Fibroblast of the conjunctiva (primary cell): ENCODE measurements at places on chromosomes 1 and 21.
A peak's percentile ranks its signal among the peaks of the same experiment; 100 is the strongest.

GRCh38 chr1:93253516-93253915, 73.0 kb downstream of the CCDC18 start:
- DNase-seq = no peak

DNA sequence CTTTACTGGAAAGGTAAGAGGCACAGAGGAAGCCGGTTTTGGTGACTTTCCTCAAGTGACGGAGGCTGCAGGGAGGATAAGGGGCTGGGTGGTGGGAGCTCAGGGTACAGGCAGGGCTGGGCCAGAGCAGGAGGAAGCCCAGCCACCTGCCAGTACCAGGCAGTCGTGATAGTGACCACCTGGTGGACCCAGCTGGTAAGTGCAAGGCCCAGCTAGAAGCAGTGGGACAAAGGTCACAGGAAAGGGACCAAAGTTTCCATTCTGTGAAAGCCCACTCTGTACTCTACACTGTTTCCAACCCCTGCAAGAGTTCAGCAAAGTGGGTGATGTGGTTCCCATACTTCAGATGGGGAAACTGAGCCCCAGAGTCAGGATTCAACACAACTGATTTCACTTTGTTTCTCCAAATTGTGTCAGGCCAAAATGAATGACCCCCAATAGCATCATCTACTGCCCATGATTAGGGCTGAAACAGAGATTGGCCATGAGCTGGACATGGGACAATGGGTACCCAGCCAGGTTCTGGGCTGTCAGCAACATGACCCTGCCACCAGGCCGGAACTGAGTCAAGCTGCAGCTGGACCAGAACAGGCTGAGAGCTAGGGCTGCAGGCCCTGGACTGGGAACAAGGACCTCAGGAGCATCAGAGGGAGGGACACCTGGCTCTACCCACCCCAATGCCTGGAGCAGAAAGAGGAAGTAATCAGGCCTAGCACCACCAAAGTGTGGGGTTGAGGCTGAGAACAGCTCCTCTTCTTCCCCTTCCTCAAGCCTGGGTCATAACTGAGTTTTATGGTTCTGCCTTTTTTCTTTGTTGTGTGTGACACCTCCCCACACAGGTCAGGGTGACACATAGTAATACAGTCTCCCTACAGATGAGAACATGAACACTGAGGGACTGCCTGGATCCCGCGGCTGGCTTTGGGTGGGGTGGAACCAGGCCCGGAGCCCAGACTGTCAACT, 50.2 kb downstream of the KCNN3 start:
- no peak for DNase-seq

DNA sequence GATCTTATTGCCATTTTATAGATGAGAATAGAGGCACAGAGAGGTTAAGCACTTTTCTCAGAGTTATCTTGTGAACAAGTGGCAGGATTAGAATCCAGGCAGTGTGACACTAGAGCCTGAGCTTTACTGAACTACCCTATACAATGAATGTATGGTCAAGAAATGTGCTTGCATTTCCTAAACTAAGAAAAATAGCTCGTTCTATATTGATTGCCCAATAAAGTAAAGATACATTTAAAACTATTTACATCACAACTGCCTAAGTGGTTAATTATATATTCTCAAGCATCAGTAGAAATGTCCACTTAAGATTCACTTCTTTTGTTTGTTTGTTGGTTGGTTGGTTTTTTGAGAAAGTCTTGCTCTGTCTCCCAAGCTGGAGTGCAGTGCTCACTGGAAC, 91.6 kb downstream of the ZFYVE9 start:
- DNase-seq = no peak

DNA sequence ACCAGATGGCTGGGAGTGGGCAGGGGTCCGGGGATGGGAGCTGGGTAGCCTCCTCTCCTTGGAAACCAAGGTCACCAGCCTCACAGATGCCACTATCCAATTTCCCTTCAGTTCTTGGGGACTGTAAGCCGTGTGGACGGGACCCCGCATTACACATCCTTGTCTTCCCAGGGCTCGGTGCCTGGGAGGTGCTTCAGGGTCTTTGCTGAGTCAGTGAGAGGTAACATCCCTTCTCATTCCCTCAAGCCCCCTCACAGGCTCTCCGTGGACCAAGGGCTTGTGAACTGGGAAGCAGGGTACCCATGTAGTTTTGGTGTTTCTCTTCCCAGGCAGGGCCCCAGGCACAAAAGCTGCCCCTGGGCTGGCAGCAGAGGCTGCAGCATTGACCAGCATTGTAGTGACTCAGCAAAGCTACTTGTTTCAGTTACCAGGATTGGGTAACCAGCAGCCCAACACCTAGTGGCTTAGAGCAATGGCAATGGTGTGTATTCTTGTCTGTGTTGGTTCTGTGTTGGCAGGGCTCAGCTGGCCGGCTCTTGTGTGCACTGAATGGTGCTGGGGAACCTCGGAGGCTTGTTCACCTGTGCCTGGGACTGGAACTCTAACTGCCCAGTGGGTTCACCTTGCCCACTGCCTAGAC, 24.6 kb upstream of the PCBP3 start:
- no peak for DNase-seq

GRCh38 chr1:21397813-21398188, 42.1 kb upstream of the NBPF3 start:
- DNase-seq = no peak

DNA sequence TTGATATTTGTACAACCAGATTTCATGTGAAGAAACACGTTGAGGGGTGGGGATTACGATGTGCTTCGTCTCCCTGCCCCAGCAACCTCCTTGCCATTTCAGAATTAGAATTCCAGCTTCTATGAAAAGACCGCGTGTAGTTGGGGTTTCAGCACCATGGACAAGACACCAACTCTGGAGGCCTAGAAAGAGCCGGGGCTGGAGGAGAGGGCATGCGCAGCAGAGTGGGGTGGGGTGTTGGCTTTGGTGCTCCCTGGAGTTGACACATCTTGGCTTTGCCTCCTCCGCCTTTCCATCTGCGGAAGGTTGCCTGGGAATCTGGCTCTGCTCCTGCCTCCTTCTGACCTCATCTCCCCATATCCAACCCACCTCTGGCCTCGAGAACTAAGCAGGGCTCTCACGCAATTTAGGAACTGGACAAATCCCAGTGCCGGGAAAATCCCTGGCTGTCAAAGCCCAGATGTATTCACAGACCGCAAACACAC, 11.8 kb downstream of the HTR6 start:
- peak; percentile 18 for DNase-seq

DNA sequence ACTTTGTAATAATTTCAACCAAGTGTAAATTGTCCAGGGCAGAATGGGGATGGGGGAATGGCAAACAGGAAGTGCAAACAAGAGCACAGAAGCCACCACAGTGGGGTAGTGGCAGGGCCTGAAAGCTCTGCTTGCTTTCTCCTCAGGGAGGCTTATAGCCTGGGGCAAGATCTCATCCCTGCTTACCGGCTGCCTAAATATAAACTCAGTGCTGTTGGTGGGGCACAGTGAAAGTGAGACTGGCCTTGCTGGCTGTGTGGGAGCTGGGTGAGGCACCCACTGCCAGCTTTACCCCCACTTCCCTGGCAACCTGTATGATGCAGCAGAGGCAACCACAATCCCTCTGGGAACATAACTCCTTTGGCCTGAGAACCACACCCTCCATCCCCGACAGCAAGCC, 15.2 kb downstream of the STYXL2 start:
- no peak for DNase-seq

DNA sequence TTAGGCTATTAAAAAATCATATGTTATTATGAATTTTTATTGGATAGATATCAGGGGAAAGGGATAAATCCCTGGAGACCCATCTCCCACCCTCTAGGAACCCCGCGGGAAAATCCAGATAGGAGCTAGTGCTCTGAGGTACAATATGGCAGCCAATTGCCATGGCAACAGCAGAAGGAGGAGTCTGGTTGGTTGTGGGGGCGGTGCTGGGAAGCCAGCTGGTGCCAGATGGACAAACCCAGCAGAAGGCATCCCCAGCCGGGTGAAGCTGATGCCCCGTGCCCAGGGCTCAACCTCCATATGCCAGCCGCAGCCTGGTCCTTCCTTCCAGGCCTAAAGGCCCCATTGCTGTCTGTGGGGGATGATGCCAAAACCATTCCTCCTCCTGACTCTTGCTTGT, 38.3 kb downstream of the RHBG start:
- no peak for DNase-seq

DNA sequence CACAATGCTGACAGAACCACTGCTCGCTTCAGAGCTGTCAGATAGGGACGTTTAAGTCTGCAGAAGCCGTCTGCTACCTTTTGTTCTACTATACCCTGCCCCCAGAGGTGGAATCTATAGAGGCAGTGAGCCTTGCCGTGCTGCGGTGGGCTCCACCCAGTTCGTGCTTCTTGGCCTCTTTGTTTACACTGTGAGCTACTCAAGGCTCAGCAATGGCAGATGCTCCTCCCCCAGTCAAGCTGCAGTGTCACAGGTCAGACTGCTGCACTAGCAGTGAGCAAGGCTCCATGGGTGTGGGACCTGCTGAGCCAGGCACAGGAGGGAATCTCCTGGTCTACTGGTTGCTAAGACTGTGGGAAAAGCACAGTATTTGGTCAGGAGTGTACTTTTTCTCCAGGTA, 47.1 kb downstream of the LEPR start:
- DNase-seq = no peak

DNA sequence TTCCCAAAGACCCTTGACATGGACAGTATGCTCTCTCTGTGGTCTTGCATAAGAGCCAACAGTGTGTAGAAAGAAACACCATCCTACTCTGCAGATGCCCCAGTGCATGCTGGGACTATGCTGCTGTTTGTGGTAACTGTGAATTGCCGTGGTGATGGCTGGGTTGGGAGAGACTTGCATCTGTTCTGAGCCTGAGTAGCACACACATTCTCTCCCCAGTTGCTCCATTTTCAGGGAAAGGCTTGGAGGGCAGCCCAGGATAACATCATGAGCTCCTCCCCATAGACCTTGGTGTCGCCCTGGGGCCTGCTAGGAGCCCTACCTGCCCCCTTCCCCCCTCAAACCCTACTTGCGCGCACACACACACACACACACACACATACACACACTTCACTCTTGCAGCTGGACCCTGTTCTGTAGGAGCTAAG, 120.9 kb upstream of the IPO9 start:
- no peak for DNase-seq

DNA sequence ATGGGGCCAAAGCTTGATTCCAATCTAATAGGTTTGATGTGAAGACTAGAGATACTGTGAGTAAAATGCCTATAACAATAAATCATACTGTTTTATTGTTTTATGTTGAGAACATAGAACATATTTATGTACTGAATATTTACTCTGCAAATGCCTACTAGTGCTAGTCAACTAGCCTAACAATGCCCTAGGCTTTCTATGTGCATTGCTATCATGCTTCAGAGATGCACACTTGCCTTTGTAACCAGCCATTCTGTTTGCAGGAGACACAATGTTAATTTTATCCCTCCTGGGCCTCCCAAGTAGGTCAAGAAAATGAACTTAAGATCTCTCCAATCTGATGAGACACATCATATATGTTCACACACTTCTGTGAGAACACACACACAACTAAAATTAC, 530.8 kb upstream of the BEND5 start:
- no peak for DNase-seq

- DNase-seq = no peak
Observed at GRCh38 chr1:219159946-219160645, 13.6 kb upstream of the LYPLAL1 start.

- DNase-seq = no peak
Observed at GRCh38 chr1:63307196-63307794, 15.1 kb upstream of the FOXD3 start.

- DNase-seq = no peak
Observed at GRCh38 chr1:156081917-156082308, 352 bp downstream of the MEX3A start.

GRCh38 chr1:230894664-230895063, 26.3 kb upstream of the C1orf198 start:
- no peak for DNase-seq

- no peak for DNase-seq
Observed at GRCh38 chr21:32749662-32750061, 21.8 kb upstream of the SYNJ1 start.

DNA sequence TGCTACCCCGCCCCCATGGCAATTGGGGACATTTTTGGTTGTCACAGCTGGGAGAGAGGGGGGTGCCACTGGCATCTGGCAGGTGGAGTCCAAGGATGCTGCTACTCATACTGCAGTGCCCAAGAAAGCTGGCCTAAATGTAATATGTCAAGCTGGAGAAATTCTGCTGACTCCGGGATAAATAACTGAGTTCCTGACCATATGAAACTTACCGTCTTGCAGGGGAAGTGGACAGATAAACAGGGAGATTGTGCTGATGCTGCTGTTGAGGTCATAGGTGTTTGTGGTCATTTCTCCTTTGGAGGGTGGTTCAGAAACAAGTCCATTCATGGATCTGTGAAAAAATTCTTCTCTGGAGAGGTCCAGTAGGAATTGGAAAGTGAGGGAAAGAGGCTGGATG, 54.4 kb downstream of the KAZN start:
- DNase-seq = no peak

GRCh38 chr1:60033066-60033465, 40.5 kb downstream of the C1orf87 start:
- no peak for DNase-seq

- DNase-seq = peak; percentile 96
Observed at GRCh38 chr1:54850737-54851136, 36.3 kb downstream of the DHCR24 start.

- peak; percentile 67 for DNase-seq
Observed at GRCh38 chr1:183622884-183623785, 12.4 kb downstream of the ARPC5 start.

GRCh38 chr1:145962157-145963102, 1.9 kb downstream of the ANKRD34A start:
- no peak for DNase-seq

GRCh38 chr1:31926252-31926651, 11.9 kb downstream of the PTP4A2 start:
- DNase-seq = no peak

GRCh38 chr1:213526306-213526705, 461.5 kb upstream of the PROX1 start:
- DNase-seq = no peak

DNA sequence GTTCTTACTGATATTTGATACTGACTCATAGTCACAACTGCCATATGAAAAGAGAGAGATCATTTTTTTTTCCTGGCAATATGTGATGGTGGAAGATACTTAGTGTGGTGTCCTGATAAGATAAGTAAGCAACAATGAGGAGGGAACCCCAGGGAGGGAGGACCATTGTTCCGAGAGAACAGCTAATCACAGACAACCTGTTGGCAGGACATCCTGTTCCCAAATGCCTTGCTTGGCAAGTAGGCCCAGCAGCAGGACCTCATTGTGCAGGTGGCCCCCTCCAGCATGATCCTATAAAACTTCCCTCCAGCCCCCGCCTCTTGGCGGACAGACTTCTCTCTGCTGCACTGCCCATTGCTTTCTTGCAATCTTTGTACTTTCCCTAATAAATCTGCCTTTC, 329.4 kb upstream of the CHRM3 start:
- no peak for DNase-seq

GRCh38 chr1:247322442-247322841, 9.2 kb downstream of the ZNF496 start:
- no peak for DNase-seq
